ENCODE measurements at places on chromosomes 5 and 9.

GRCh38 chr5:171116719-171117118 lies 192.3 kb upstream of the TLX3 start:
- no peak for DNase-seq

DNA sequence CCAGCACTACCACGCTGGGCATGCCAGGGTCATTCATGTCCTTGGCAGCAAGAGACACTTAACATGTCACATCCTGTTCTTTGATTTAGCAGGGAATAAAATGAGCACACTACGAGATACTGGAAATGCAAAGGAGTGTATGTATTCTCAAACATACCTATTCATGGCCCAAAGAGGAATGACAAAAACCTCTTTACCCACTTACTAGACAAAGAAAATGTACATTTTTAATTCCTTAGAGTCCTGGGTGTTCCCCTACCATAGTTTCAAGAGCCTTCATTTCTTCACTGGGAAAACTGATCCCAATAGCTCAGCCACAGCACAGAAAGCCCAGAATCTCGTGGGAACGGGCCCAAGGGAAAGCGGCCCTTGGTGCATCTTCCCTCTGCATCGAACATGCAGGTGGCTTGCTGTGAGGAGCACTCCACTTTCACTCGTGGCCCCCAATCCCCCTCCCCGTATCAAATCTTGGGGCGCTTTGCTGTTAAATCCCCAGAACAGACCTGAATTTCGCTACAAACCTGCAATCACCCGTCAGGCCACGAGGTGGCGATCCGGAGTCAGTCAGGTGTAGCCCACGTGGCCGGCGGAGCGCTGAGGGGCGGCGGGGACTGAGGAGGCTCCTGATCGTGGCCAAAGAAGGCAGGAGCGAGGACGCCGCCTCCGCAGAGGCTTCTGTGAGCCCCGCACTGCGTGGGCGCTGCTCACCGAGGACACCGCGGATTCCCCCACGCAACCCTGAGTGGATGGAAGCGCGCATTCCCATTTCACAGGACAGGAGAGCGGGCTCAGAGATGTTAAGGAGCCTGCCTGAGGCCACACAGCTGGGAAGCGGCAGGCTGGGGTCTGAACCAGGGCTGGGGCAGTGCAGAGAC lies 91.4 kb downstream of the LMX1B start:
- DNase-seq: peak; percentile 92

DNA sequence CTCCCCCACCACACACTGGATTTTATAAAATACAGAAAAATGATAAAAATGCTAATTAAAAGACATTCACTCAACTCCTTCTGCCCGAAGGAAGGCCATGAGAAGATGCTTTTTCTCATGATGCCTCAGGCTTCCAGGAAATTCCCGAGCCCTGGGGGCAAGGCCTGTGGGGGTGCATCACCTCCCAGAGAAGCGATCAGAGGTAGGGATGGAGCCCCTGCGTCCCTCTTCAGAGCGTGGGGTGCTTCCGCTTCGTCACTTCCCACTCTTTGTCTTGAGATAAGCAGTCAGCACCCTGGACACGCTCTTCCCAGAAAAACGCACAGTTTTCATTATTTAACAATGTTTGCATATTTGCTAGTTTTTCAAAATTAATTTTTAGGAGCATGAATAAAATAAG lies 33.3 kb upstream of the SH3PXD2B start:
- DNase-seq: no peak

- no peak for DNase-seq
Observed at GRCh38 chr5:52521236-52521635, 266.5 kb upstream of the ITGA1 start.

DNA sequence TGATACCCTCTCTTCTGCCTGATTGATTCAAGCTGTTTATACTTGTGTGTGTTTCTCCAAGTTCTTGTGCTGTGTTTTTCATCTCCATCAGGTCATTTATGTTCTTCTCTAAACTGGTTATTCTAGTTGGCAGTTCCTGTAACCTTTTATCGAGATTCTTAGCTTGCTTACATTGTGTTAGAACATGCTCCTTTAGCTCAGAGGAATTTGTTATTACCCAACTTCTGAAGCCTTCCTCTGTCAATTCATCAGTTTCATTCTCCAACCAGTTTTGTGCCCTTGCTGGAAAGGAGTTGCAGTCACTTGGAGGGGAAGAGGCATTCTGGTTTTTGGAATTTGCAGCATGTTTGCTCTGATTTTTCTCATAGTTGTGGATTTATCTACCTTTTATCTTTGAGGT lies 126.2 kb upstream of the FTMT start:
- DNase-seq: no peak

DNA sequence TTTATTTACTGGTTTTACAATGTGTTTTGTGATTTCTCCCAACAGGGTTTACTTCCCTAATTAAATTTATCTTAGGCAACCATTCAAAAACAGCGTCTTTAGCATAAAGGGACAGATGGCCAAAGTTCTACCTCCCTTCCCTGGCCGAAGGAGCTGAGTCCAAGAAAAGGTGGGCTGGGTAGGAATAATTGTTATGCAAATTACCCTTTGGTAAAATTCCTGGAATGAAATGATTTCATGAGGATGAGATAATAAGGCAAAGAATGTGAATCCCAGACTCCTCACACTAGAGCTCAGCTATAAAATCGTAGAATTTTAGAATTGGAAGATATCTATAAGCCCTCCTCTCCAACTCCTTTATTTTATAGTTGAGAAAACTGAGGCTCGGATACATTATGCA lies 119.6 kb downstream of the SGCD start:
- no peak for DNase-seq

- no peak for DNase-seq
Observed at GRCh38 chr5:169534939-169535338, 48.6 kb upstream of the SPDL1 start.
